Stimulated activated CD4-positive, alpha-beta T cell treated with anti-CD3 and anti-CD28 coated beads, Interleukin-4, amount 100 ng/mL, for 48 hours (primary cell): ENCODE measurements at places on chromosomes 4 and X.

DNA sequence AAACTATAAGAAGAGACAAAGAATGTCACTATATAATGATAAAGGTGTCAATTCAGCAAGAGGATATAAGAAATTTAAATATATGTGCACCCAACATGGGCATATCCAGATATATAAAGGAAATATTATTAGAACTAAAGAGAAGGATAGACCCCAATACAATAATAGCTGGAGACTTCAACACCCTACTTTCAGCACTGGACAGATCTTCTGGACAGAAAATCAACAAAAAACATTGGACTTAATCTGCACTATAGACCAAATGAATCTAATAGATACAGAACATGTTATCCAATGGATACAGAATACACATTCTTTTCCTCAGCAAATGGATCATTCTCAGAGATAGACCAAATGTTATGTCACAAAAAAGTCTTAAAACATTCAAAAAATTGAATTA lies 327.7 kb downstream of the PPP1R2C start:
- DNase-seq: no peak

GRCh38 chr4:156725257-156725656 lies 246.3 kb downstream of the PDGFC start:
- DNase-seq: no peak

GRCh38 chr4:44912980-44913379 lies 186.6 kb upstream of the GNPDA2 start:
- DNase-seq: no peak

DNA sequence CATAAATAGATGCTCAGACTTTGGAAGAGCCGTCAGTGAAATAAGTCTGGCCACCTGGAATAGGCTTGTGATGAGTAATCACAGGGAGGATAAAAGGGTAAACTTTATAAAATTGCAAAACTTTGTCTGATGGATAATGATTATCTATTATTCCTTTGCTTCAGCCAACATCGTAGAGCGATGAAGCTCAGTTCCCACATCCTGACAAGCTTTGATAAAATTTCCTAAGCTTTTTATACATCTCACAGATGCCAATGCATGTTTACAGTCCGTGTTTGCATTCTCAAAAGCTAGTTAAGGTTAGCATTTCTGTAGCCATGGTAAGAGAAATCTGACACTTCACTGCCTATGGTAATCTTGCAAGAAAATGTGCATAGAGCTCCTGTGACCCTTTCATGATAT lies 15.4 kb upstream of the UGDH start:
- no peak for DNase-seq

DNA sequence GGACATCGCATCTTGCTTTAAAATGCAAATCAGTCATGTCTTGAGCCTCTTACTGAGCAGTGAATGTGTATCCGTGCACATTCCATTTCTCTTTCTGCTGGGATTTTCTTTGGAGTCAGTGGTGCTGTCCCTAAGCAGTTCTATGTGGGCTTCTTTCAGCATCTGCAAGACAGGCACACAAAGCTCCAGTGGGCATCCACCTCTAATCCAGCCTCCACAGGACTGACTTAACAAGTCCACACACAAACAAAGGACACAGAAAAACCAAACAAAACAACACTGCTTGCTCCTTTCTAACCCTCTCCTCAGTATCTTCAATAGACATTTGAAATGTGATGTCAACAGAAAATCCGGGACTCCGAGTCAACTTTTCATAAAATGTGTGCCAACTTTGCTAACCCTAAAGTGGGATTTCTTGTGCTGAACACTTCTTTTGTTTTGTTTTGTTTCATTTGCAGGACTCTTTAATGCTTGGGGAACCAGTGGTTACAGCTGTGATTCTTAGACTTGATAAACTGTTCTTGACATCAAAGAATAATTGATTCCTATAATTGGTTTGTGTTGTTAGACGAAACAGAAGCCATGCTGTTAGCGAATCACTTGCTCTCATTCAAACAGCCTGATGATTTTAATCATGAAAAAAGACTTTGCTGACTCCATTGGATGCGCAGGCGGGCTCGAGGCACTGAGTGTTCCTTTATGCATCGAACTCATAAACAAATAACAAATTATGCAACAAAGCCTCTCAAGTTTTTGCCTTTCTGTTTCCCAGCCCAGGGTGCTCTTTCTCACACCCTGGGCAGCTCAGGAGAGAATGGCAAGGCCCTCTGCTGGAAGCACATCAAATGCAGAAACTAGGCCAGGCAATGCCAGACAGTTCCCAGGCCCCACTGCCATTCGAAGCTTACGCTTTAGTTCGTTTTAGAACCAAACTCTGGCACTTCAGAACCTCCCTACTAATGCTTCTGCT lies 20.1 kb downstream of the ETNPPL start:
- no peak for DNase-seq

GRCh38 chr4:62394766-62395165 lies 1194.6 kb downstream of the ADGRL3 start:
- DNase-seq: no peak

- no peak for DNase-seq
Observed at GRCh38 chr4:169957785-169958184, 68.4 kb downstream of the MFAP3L start.

GRCh38 chr4:75989846-75990528 lies 758 bp downstream of the SDAD1 start:
- no peak for DNase-seq

DNA sequence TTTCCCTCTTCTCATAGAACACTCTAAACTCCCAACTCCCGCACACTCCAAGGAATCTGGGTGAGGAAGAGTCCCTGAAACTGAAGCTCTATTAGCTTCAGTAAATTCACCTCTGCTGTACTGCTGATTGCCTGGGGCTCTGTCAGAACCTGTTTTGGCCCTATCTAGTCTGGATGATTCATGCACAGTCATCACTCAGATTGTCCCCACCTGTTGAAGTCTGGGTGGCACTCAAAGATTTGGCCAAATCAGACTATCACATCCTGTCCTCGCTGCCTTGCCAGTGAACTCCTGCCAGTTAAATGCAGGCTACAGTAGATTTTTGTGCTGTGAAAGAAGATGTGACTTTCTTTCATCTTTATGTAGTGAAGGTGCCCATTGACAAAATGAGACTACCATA lies 63.5 kb upstream of the EMCN start:
- peak; percentile 0 for DNase-seq

- DNase-seq: no peak
Observed at GRCh38 chr4:95889662-95890061, 49.8 kb downstream of the PDHA2 start.

DNA sequence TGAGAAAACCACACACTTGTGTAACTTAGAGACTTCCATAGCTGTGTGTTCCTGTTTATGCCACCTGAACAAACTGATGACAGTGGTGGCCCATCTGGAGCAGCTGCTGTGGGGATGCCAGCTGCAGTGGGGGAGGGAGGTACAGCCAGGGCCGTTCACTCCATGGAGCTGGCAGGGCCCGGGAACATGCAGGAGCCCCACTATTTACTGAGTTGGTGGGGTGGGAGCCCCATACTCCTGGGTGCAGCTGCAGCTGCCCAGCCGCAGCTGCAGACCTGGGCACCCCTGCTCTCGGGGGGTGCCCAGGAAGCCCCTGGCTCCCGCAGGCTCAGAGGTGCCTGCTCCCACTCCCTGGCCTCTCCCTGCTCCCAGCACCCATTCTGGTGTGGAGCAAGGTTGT lies 398.6 kb upstream of the RASGEF1B start:
- no peak for DNase-seq

DNA sequence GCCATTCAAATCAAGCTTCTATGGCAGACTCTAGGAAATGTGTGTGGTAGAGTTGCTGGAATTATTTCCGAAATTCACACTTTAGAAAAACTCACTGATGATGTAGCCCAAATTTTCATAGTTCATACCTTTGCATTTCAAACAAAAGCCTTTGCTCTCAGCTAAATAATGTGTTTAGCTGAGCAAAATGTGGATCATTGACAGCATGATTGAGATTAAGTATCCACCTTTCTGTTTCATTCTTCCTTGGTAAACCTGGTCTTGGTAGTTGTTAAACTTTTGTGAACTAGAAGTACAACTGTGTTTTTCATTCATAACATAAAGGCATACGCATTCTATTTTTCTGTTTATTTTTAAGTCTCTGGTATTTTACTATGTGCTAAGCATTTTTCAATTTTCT lies 7.2 kb downstream of the PCDH7 start:
- DNase-seq: no peak

DNA sequence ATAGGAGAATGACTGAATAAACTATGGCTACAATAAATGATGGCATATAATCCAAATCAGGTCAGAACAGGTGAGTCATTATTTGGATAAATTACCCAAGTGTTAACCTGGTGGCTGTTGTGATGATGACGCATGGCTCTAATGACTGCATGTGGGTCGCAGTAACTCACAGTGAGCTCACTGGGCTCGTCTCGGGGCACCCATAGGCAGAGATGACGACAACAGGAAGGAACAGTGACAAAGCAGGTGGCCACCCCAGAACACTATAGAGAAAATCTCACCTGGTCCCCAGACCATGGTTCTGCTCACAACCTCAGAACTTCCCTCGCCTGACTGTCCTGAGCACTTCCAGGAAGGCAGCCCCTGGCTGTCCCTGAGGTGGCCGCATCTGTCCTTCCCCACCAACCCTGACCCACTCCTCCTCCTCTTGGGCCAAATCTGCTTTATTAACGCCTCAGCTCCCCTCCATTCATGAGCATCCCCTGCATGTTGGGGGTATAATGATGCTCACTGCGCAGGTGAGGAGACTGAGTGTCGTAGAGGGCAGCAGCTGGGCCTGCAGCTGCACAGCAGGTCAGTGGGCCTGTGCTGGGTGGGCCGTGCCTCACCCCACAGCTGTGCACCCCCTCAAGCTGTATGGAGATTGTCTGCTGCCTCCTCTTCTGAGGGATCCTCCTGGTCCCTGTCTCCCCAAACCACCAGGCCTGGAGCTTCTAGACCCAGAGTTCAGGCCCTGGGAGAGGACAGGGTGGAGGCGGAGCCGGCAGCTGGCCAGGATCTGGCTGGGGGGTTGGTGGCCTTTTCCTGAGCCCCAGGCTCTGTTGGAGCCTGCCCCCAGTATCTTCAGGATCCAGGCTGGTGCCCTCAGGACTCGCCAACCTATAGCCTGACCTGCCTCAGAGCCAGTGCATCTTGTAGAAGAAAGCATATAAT lies 30.9 kb upstream of the FAM156A start:
- no peak for DNase-seq

DNA sequence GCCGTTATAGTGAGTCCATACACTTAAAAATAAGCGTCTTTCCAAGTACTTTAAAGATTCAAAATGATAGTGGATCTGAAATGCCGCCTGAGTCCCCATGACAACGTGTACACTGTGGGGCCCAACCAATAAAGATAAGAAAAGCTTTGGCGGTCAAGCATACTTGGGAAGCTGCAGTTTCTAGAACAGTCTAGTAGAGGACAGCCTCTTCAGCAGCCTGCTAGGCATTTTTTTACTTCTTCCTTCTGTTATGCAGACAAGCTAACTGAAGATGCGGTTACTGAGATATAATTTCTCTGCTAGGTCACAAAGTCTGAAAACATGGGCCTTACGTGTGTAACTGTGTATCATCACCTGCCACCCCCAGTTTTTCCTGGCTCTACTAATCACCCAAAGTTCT lies 402 bp upstream of the UPRT start:
- DNase-seq: no peak

DNA sequence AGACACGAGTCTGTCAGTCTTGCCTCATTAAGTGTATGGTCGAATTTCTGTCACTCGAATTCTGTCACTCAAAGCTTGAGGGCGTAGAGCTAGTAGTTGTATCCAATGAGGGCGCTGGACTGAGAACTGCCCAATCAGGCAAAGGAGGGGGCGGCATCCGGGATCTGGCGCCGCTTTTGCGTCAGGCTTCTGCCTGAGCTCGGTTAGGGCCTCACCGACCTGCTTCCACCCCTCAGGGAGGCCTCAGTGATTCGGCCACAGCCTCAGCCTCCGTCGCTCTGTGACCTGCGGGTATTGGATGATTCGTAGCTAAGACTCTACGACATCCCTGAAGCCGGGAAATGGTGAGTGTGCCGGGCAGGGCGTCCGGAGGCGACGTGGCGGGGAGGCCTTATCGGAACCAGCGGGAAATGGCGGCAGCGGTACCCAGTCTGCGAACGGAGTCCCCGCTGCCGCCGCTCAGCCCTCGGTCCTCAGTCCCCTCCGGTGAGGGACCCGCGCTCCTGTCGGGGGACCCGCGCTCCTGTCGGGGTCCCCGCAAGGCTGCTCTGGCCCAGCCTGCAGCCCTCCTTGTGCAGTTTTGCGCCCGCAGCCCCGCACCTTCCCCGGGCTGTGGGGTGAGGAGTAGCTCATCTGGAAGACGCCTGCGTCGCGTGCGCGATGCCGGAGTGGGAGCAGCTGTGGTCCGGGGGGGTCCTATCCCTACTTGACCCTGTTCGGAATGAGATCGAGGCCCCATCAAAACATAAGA lies 88.3 kb downstream of the ZNF718 start:
- DNase-seq: no peak

- DNase-seq: no peak
Observed at GRCh38 chrX:154599531-154599930, 14.6 kb downstream of the CTAG1A start.

DNA sequence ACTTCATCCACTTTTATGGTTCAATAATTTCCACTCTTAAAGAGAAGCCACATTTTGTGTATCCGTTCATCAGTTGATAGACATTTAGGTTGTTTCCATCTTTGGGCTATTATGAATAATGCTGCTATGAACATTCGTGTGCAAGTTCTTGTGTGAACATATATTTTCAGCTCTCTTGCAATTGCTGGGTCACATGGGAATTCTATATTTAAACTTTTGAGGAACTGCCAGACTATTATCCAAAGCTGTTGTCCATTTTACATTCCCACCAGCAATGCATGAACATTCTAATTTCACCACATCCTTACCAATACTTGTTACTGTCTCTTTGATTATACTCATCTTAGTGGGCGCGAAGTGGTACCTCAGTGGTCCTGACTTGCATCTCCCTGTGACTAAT lies 61.9 kb downstream of the NR3C2 start:
- DNase-seq: no peak

DNA sequence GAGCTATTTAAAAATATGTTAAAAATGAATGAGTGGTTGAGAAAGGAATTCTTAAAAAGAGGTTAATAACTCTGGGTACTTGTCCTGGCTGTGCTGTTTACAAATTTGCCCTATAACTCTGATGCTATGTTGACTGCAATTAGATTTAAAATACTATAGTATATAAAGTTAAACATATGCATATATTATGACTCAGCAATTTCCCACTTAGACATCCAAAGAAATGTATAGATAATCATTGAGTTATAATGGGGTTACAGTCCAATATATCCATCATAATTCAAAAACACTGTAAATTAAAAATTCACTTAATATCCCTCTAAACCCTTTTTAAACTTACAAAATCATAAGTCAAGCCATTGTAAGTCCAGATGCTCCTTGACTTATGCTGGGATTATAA lies 430.3 kb downstream of the PACRGL start:
- DNase-seq: no peak

GRCh38 chr4:7241597-7242125 lies 49.3 kb downstream of the SORCS2 start:
- no peak for DNase-seq

GRCh38 chrX:100207331-100208024 lies 202.6 kb downstream of the PCDH19 start:
- DNase-seq: no peak

GRCh38 chrX:23945206-23945605 lies 37.4 kb downstream of the CXorf58 start:
- DNase-seq: no peak
